CD14-positive monocyte (primary cell): ENCODE measurements at places on chromosomes 5 and 9. TPM values are rescaled to one million over a fixed set of nuclear protein-coding genes. Genes with fewer than 3 reads are reported as not detected.

MLANA gene
- polyA plus RNA-seq: not detected in 2 replicates

DAB2 gene
- 2.1 and 4.8 TPM in 2 replicates for polyA plus RNA-seq

NEUROG1 gene
- not detected for polyA plus RNA-seq

EPB41L4A gene
- polyA plus RNA-seq: 0.05 TPM

LHX3 gene
- polyA plus RNA-seq: not detected in 2 replicates
